ENCODE measurements at places on chromosomes 1 and 21.

DNA sequence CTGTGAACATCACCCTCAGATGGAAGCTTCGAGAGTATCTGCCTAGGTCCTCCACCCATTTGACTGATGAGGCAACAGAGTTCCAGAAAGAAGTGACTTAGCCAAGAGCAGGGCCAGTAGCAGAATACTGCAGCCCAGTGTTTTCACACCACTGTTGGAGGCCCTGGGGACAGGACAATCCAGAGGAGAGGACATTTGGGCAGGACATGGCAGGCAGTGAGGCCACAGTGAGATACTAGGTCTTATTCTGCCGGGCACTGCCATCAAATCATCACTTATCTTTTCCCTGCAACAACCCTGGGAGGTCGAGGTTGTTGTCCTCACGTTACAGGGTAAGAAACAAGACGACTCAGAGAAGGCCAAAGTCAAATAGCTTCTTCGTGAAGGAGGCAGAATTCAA is 5.5 kb upstream of the FOXO6 start:
- no peak for DNase-seq

DNA sequence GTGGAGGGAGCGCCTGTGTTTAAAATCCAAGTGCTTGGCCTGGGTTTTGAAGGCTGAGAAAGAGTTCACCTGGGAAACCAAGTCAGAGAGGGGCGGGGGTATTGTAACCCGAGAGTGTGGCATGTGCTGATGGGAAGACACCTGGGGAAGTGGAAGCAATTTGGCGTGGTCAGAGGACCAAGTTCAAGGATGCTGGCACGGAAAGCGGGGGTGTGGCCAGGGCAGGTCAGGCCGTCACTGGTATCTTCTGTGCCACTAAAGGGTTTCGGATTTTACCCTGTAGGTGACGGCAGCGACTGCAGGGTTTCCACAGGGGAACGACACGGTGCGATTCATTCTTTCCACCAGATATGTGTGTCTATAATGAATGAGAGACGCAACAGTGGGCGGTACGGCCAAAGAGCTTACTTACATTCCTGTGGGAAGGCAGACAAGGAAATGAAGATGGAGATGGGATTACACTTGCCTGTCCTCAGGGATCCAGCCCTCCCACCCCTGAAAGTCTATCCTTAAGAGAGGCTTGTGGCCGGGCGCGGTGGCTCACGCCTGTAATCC is 31.3 kb downstream of the CA6 start:
- no peak for DNase-seq

DNA sequence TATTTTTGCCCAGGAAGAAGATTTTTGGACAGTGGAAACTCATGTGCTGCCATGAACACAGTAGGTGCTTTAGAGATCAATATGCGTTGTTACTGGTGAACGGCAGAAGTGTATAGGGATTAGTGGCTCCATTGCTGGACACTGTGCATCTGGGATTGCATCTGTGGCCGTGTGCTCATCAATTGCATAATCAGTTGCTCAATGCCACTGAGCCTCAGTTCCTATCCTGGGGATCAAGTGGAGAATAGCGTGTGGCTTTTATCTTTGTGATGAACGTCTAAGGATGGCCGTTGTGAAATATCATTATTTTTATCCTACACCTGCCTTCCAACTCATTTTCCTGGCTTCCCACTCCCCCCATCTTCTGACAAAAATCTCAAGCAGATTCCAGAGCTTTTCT is 5.4 kb downstream of the TNN start:
- DNase-seq = no peak

GRCh38 chr1:200457810-200458209 is 48.0 kb upstream of the ZNF281 start:
- no peak for DNase-seq

DNA sequence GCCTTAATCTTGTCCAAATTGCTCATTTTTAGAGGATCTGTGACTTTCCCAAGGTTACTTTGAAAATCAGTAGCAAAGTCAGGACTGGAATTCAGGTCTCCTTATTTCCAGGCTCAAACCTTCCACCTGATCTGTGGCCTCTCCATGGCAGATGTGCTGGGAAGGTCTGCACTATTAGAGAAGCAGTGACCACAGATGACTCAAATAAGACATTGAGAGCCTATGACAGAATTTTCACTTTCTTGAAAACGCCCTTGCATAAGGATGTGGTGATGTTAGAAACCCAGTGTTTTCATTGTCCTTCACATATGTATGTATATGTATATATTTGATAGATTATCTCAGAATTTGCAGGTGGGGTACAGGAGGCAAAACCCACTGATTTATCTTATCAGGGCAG is 45.3 kb downstream of the TTC39A start:
- no peak for DNase-seq

DNA sequence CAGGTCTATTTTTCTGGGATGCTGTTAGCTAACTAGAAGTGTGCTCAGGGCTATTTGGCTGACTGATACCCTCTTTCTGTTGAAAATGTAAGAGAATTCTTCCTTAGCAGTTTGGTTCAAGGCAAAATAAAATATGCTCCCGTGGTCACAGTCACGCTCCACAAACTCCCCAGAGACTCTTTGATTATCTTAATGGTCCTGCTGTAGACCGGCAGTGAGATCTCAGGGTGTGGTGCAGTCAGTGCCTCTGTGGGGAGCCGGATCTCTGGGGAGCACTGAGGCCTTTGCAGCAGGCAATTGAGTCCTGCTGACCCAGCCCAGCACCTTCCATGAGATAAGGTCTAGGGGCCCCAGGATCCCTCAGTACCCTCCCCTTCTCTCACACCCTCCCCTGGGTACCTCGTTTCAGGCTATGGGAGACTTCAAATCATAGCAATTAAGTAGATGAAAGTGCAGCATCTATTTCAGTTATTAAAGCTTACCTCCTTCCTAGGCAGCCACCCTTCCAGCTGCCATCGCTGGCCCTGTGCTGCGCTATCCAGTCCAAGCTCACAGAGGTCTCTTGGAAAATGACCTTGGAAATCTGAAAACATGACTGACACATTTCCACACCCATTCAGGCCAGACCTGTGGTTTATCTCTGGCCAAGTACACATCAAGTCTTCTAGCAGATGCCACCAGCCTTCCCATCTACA is 98.1 kb downstream of the SEC16B start:
- no peak for DNase-seq

DNA sequence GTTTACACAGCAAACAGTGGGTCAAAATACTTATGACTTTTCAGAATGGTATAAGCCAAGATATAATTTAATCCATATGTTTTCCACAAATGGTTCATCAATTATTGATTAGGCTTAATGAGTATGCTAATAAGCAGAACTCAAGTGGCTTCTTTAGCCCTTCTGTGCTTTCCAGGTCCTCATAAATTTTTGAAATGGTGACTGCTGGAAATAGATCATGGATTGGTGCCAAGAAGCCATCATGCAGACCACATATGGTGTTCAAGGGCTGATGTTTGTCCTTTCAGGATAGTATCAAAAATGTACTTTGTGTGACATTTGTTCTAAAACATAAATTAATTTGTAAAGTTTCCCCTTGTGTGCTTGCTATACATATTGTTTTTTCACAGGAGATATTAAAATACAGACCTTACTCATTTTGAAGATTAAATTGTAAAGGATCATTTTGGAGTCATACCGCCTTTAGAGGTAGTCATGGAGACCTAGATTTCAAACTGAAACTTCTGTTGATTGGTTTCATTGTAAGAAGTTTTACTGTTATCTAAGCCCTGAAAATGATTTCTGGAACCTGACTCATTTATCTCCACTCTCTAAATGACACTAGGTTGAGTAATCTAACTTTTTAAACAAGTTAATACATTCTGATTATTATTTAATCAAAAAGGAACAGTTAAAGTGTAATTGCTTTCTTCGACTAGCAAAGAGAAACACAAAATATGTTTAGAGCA is 507.9 kb downstream of the PLA2G4A start:
- DNase-seq = no peak

GRCh38 chr1:29251164-29252124 is 15.1 kb downstream of the PTPRU start:
- no peak for DNase-seq

GRCh38 chr1:40799351-40799867 is 15.8 kb downstream of the KCNQ4 start:
- DNase-seq = no peak

DNA sequence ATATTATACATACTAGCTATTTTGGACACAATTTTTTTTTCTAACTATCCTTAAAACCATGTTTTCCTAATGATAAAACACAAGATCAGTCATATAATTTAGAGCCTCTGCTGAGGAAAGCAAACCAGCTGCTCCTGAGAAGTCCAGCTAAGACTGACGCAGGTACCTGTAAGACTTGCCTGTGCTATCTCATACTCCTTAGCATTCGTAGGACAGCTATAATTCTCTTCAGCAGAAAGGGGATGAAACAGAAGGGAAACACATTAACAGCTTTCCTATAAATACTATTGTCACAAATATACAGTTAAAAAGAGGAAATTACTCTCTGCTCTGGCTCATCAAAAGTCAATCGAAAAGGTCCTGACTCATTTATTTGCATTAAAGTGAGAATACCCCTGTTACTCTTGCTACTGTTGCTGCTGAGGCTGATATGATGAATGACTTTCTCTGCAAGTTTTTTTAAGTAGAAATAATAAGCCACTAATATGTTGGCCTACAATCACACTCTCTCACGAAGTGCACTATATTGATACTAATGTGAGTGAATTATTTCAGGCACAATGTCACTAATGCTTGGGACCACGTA is 757.1 kb downstream of the KCNT2 start:
- DNase-seq = no peak

GRCh38 chr1:176110203-176110602 is 96.9 kb downstream of the COP1 start:
- no peak for DNase-seq

- DNase-seq = no peak
Observed at GRCh38 chr1:161956930-161957329, 66.7 kb downstream of the OLFML2B start.

DNA sequence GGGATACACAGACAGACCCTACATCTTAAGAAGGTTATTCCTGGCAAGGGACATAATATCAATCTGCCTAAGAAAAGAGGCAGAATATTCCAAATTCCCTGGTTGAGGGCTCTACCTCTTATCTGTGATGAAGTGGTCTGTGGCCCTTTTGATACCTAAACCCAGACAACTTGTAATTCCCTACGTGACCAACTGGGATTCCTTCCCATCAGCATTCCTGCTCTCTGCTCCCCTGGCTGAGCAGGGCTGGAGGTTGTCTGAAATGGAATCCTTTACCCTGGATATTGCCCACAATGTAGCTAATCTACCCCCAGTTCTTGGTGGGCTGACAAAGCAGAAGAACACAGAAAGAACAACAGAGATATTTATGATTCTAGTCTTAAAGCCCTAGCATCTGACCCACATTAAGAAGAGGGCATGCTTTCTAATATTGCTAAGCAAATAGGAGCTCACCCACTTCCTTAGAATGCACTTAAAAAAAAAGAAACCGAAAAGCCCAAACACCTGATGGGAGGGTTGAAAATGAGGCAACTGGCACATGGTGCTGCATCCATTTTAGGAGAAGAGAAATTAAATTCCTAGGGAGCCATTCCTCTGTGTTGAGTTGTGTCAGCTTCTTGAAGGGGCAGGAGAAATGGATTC is 36.8 kb downstream of the GADD45A start:
- DNase-seq = no peak

DNA sequence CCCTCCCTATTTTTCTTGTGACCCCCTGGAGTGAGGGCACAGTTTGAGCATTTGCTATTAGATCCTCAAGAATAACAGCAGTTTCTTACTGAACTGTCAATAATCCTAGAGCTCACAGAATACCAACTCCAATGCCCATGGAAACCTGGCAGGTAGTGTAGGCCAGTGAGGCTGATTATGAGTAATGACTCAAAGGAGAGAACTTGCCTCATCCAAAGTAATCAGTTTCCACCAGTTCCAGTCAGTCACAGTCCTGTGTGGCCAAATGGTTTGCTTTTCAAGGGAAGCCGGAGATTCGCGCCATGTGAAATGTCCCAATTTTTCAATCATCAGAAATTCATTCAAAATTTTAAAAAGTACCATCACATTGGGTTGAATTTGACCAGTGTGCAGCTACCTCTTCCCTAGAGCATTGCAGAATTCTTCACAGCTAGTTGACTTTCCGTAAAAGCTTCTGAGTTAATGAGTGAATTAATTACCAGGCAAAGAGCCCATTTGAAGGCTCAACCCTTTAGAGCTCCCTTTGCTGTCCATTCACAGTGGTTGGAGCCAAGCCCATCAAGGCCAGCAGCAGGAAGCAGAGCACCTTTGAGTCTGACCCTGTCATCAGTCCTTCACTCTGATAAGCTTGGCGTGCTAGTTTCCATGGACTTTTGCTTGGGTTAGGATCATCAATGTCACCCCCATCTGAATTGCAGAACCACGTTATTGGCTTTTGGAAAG is 170.3 kb downstream of the KAZN start:
- DNase-seq = no peak

DNA sequence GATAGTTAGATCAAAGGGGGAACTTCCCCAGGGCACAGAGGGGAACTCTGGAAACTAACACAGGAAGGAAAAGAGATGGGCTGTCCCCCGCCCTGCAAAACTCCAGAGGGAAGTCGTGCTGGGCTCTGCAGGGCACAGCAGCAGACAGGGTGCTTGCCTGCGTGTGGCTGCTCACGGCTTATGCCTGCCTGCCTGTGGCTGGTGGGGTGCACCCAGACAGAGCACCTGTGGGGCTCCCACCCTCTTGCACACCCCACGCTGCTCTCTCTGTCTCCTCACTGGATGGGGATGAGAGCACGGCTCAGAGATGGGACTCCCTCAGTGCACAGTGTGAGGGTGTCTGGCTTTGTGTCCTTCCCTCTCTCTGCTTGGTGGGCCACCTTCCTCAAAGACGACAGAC is 13.5 kb upstream of the ETV3L start:
- no peak for DNase-seq

GRCh38 chr1:33158366-33158765 is 23.5 kb downstream of the TRIM62 start:
- no peak for DNase-seq

DNA sequence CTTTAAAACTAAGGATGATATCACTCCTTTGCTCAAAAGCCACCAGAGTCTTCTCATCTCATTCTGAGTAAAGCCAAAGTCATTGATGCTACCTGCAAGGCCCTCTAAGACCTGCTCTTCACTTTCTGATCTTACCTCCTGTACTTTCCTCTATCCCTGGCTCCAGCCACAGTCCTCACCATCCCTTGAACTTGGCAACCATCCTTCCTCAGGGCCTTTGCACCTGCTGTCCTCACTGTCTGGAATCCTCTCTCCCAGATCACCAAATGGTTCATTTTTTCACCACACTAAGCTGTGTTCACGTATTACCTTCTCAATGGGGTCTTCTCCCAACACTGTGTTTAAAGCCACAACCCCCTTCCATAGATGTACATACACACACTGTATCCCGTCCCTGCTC is 4.3 kb upstream of the PHLDA3 start:
- no peak for DNase-seq

DNA sequence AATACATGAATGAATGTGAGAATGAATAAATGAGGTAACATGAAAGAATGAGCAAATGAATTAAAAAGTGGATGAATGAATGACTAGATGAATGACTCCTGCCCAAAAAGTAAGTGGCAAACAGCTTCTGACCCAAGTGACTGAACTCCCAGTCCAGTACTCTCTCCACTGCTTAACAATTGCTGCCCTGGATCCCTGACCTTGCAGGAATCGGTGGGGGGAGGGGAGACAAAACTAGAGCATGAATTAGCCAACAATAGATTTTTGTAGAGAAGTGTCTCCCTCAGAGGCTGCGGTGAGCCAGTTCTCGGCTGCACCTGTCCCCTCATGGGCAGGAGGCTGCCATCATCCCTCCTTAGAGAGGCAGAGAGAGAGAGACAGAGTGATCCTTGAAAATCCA is 5.9 kb upstream of the GRIK3 start:
- no peak for DNase-seq
